ENCODE measurements at places on chromosomes 12 and 14.

DNA sequence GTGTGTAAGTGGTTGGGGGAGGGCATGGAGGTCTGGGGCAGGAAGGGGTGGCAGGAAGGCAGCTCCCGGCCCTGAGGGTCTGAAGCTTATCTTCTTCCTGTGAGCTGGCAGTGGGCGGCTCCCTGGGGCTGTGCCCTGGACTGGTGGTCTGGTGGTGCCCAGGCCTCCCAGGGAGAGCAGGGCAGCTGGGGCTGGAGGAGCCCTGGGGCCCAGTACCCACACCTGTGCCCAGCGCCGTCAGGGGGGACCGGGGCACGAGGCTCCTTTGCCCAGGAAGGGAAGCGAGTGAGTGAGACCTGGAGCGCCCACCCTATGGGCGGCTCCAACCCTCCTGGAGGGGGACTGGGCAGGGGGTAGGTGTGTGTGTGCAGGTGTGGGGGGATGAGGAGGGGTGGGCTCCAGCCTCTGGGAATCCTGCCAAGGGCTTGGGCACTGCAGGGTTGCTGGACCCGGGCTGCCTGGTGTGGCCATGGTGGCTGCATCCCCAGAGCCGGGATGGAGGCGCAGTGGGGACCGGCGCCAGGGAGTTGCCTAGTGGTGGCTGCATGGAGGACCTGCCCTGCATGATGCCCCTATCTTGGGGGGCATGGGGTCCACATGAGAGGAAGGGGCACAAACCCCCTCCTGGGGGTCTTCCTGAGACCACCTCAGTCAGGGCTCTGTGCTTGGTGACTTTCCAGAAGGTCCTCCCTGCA, 353.6 kb downstream of the TMEM121 start:
- no peak for DNase-seq

GRCh38 chr12:122081697-122082221, 3.2 kb downstream of the MLXIP start:
- no peak for DNase-seq

DNA sequence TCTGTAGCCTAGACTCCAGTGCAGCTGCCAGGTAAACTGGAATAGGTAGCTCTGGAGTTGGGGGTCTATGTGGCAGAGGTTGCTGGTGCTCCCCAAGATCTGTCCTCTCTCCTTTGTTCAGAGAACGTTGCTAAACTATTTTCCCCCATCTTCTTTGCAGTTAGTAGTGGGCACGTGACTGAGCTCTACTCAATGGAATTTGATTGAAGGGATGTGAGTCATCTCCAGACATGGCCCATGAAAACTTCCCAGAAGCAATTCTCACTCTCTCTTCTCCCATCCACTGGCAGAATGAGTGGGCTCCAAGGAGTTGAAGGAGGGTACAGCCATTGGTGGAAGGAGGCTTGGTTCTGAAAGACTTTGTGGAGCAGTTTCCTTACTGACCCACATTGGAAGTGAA, 44.0 kb downstream of the PAH start:
- DNase-seq: no peak

DNA sequence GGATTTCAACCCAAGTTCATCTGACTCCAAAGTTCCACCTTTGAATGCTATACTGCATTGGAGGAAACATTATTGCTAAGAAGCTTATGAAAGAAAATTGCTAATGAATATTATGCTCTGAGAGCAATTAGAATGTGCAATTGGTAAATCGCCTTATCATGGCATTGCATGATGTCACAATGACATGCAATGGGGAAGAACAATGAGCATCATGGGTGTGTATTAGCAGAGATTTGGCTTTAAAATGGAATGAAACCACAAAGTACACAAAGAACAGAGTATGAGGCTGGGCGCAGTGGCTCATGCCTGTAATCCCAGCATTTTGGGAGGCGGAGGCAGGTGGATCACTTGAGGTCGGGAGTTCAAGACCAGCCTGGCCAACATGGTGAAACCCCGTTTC, 34.7 kb downstream of the FOS start:
- no peak for DNase-seq

DNA sequence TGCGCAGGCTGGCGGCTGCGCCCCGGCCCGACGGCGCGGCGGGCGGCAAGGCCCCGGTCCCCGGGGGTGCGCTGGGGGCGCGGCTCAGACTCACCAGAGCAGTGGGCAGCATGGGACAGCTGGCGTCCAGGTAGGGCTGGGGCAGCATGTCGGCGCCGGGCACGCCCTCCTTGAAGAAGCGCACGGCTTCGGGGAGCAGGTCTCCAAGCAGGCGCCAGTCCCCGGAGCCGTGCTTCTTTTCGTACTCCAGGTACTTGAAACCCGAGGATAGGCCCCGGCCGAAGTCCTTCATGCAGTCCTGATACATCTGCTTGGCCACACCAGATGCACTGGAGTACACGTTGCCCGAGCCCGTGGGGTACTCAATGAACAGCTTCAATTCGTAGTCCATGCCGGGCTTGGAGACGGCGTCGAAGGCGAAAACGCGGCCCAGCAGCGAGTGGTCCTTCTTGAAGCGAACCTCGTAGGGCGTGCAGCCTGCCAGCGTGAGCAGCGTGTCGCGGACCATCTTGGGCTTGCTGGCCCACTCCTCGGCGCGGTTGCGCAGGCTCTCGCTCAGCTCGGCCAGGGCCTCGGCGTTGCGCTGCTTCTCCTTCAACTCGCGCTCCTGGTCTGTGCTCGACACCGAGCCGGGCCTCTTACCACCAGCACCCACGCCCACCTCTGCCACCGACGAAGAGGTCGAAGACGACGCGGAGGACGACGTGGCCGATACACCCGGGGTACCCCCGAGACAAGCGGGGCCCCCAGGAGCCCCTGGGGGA, 2.2 kb downstream of the IRF2BPL start:
- DNase-seq: no peak

- DNase-seq: no peak
Measured at GRCh38 chr12:26031318-26031717, 72.8 kb downstream of the RASSF8 start.

- no peak for DNase-seq
Measured at GRCh38 chr14:74207943-74208342, 31.3 kb upstream of the VSX2 start.

- DNase-seq: no peak
Measured at GRCh38 chr12:96870946-96871345, 36.1 kb upstream of the NEDD1 start.

DNA sequence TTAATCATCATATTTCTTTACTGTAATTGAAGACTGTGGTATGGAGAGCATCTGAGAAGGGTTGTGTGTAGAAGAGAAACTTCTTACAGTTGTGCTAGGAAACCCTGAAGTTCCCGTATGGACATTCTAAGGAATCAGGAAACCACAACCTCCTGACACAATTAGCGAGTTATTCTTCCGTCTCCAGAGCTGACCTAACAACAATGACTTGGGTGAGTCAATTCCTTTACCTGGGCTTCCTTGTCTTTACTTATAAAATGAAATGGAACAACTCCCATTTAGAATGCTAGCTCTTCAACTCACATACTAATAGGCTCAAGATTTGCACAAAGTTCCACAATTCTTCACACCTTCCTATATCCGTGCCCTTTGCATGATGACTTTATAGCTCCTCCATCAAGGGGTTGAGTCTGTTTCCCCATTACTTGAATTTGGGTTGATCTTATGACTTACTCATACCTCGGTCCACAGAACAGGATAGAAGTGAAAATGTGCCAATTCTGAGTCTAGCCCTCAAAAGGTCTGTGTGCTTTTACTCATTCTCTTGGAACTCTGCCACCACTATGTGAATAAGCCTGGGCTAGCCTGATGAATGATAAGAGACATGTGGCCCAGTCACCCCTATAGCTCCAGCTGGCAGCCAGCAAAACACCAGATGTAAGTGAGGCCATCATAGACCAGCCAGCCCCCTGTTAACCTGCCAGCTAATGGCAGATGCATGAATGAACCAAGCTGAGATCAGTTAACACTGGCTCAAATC, 459.4 kb downstream of the ETNK1 start:
- DNase-seq: no peak

- DNase-seq: peak; percentile 53
Measured at GRCh38 chr14:32013083-32013482, 64.0 kb upstream of the ARHGAP5 start.

Data from HEK293T (cell line).